Mucosa of descending colon (tissue), 3 donors: ENCODE measurements at places on chromosomes 16 and 17. TPM values are rescaled to one million over a fixed set of nuclear protein-coding genes. Genes with fewer than 3 reads are reported as not detected.
A peak's percentile ranks its signal among the peaks of the same experiment; 100 is the strongest.

GRCh38 chr17:21282231-21282630 lies 2.3 kb upstream of the MAP2K3 start:
- no peak for DNase-seq

The SKAP1 gene
- 2.4 TPM for total RNA-seq

The CARD14 gene
- 2.4 TPM for total RNA-seq

- DNase-seq = no peak
Observed at GRCh38 chr16:6618874-6619273, 713.8 kb upstream of the RBFOX1 start.

- peak; percentile 63 for DNase-seq
Observed at GRCh38 chr16:56625943-56626654, 518 bp downstream of the MT1E start.

The RPGRIP1L gene
- 3.8 TPM for total RNA-seq

The ATP1B2 gene
- 8.7 TPM for total RNA-seq

DNA sequence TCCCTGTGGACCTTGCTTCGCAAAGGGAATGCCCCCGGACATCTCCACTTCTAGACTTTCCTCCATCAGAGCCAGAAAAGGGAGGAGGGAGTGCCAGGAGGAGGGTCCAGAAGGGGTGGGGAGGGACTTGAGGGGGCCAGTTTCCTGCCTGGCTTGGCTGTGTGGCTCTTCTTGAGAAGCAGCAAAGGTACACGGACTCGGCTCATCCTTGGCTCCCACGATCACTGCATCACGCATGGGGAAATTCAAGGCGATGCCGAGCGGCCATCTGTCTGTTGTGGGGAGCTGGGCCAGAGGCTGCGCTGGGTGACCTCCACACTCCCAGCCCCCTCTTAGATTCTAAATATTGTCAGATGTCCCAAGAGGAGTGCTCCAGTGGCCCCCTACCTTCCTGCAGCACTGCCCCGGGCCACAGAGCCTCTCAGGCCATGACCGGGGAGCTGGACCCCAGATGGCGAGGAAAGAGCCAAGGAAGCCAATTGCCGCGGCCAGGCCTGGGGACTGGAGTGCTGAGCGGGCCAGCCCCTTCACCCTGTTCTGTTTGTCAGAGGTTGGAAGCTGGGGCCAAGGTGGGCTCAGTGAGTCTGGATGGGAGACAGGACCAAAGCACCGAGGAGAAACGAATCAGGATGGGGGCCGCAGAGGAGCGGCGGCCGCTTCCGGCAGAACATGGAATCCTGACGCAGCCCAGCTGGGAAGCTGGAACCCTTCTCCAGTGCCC lies 104.5 kb downstream of the RBFOX3 start:
- DNase-seq = no peak

DNA sequence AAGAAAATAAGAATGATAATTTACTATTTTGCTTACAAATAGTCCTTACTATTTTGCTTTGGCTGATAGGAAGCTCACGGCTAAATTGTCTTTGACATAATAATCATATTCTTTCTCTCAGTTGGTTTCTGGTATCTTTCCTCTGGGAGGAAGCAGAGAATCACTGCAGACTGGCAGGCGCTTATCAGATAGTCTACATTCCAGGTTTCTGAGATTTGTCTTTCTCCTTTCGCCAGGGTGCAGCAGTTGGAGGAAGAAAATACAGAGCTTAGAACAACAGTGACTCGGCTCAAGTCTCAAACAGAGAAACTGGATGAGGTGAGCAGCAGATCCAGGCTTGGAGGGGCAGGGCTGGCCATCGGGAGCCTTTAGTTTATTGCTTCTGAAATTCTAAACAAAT lies 136.1 kb downstream of the RAB11FIP4 start:
- no peak for DNase-seq
